ENCODE measurements at places on chromosomes 16 and 17. TPM values are rescaled to one million over a fixed set of nuclear protein-coding genes. Genes with fewer than 3 reads are reported as not detected.

Gene CCL3
- total RNA-seq = not detected

DNA sequence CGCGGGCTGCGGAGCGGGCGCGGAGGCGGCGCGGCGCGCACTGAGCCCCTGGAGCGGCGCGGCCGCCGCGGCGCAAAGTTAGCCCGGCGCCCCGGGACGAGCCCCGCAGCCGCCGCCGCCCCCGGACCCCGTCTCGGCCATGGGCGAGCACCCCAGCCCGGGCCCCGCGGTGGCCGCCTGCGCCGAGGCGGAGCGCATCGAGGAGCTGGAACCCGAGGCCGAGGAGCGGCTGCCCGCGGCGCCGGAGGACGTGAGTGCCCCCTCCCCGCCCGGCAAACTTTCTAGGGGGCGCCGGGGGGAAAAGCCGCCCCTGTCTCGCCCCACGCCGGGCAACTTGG lies 388 bp downstream of the RHBDL3 start:
- no peak overlapping the region for H3K27ac ChIP-seq
- DNase-seq = no peak
- peaks cover 6% of the 10 kb centered on the region for H3K27me3 ChIP-seq
- H3K4me3 ChIP-seq = peak overlapping the region; percentile 85

GRCh38 chr16:85752511-85753420 lies 1.9 kb upstream of the C16orf74 start:
- H3K4me1 ChIP-seq = no peaks in the 10 kb centered on the region
- DNase-seq = peak; percentile 77
- H3K27me3 ChIP-seq = no peaks in the 10 kb centered on the region
- no peak overlapping the region for H3K4me3 ChIP-seq
- no peak overlapping the region for H3K27ac ChIP-seq

DNA sequence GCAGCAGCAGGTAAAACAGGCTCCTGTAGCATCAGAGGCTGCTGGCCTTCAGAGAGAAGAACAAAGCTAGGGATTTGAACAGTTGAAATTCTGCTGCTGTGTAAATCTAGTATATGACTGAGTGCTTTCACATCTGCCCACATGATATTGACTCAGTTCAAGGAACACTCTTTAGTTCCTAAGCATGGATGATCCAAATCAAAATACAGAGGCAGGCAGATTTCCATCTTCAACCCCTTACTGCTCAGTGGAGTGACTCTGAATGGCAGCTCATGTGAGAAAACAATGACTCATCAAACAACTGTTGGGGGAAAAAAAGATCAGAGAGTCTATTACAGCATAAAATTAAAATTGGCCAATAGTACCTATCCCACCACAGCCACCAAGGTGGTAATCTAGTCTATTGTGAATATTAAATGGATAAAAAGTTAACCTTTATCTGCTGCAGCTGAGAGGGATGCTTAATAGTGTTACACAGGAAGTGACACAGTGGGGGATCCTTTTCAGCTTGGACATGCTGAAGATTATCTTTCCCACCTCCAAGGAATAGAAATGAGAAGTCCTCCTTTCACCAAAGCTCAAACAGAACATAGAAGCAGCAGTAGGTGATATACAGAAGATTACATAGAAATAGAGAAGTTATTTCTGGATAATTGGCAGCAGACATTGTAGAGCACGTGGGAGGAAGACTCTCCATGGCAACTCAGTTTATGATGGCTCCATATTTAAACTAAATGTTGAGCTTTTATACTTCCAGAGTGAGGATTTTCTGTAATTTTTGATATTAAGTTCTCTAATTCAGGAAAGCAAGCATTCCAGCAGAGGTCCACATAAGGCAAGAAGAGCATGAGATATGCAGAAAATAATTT lies 239.7 kb upstream of the ERCC4 start:
- no peak for DNase-seq
- no peaks in the 10 kb centered on the region for H3K4me1 ChIP-seq
- no peaks in the 10 kb centered on the region for H3K27me3 ChIP-seq
- no peaks in the 10 kb centered on the region for H3K36me3 ChIP-seq
- no peak overlapping the region for H3K4me3 ChIP-seq

GRCh38 chr16:84058211-84058610 lies 15.6 kb upstream of the SLC38A8 start:
- H3K4me1 ChIP-seq = no peaks in the 10 kb centered on the region
- peaks cover 12% of the 10 kb centered on the region for H3K36me3 ChIP-seq
- H3K27ac ChIP-seq = no peak overlapping the region
- H3K27me3 ChIP-seq = no peaks in the 10 kb centered on the region
- no peak overlapping the region for H3K4me3 ChIP-seq
- no peak for DNase-seq

Gene ARL5C
- total RNA-seq = not detected

DNA sequence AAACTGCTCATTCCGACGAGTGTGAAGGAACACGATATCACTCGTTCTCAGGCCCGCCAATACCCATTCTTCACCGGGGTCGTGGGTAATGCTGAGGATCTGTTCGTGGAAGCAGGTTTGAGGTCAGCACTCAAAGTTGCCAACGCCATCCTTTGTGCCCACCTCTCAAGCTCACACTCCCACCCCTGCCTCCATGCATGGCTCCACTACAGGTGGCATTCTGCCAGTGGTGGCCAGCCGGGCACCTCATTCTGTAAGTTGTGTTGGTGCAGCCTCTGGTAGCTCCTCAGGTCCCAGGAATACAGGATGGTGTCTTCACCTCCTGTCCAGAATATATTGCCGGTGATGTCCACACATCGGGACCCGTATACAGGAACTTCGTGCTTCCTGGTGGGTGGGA lies 10.7 kb downstream of the TLE7 start:
- no peak for DNase-seq
- no peaks in the 10 kb centered on the region for H3K4me1 ChIP-seq
- H3K27me3 ChIP-seq = no peaks in the 10 kb centered on the region
- no peak overlapping the region for H3K27ac ChIP-seq

Gene TBX21
- not detected for total RNA-seq

- H3K27ac ChIP-seq = no peak overlapping the region
- H3K27me3 ChIP-seq = no peaks in the 10 kb centered on the region
- no peak for DNase-seq
- no peaks in the 10 kb centered on the region for H3K36me3 ChIP-seq
These were observed 267.7 kb downstream of the FTO start for GRCh38 chr16:53971616-53972015.

DNA sequence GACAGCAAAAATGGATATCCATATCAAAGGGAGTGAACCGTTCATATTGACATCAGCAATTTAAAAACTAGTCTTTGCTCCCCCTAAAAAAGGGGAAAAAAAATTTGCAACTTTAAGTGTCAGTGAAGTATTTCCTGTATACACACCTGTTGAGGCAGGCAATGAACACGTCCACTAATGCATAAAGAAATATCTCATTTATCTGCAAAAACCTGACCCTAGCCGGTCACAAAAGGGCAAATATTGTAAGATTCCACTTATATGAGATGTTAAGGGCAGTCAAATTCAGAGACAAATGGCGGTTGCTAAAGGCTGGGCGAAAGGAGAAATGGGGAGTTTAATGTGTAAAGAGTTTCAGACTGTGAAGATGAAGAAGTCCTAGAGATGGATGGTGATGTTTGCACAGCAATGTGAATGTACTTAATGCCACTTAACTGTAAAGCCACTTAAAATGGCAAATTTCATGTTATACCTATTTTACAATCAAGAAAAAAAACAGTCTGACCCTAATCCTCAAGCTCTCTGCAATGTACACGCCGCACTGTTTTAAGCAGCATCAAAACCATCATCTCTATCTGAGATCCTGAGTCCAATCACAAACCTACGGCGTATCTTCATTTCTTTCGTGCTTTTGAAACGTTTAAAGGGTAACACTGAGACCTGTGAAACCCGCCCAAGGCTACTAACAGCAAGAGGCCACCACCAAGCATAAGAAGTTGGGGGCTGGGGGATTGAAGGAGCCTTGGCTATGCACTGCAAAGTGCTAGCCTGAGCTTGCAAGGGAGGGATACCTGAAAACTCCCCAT lies 1.1 kb downstream of the PARN start:
- H3K36me3 ChIP-seq = peaks cover 44% of the 10 kb centered on the region
- peak overlapping the region; percentile 95 for H3K4me3 ChIP-seq
- DNase-seq = no peak

DNA sequence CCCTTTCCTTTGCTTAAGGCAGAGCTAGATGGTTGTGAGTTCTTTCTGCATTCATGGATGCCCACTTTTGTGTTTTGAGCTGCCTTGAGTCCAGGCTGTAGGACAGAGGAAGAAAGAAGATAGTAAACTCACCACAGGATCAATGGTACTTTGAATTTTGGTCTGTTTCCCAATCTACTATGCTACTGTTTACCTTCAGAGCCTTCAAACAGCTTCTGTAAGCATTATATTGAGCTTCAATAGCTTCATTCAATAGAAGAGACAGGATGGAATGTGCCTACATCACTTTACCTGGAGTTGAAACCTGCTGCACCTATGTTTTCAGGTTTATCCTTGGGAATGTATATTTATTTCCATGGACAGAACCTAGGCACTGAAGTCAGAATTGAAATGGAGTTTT lies 397.9 kb upstream of the DYNLRB2 start:
- peaks cover 8% of the 10 kb centered on the region for H3K36me3 ChIP-seq
- no peak overlapping the region for H3K4me3 ChIP-seq
- H3K27ac ChIP-seq = no peak overlapping the region
- no peaks in the 10 kb centered on the region for H3K4me1 ChIP-seq
- no peaks in the 10 kb centered on the region for H3K27me3 ChIP-seq
- DNase-seq = no peak

Gene E4F1
- total RNA-seq = 37.6 TPM

DNA sequence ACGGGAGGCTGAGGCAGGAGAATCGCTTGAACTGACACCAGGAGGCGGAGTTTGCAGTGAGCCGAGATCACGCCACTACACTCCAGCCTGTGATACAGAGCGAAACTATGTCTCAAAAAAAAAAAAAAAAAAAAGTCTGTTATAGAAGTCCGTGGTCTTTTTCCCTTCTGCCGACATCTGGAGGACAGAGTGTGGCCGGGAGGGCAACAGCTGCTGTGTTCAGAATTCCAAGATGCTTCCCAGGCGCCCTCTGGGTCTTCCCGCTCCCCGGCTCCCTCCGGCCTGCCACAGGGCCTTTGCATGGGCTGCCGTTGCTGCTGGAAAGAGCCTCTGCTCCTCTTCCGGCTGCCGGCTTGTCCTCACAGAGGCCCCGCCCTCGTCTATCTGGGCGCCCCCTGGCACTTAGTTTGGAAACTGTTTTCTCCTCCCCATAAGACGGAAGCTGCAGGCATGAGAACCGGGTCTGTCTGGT lies 2.4 kb upstream of the CACNA1H start:
- no peaks in the 10 kb centered on the region for H3K4me1 ChIP-seq
- H3K4me3 ChIP-seq = peak overlapping the region; percentile 57
- DNase-seq = peak; percentile 62
- H3K27ac ChIP-seq = no peak overlapping the region
- H3K36me3 ChIP-seq = peaks cover 16% of the 10 kb centered on the region

DNA sequence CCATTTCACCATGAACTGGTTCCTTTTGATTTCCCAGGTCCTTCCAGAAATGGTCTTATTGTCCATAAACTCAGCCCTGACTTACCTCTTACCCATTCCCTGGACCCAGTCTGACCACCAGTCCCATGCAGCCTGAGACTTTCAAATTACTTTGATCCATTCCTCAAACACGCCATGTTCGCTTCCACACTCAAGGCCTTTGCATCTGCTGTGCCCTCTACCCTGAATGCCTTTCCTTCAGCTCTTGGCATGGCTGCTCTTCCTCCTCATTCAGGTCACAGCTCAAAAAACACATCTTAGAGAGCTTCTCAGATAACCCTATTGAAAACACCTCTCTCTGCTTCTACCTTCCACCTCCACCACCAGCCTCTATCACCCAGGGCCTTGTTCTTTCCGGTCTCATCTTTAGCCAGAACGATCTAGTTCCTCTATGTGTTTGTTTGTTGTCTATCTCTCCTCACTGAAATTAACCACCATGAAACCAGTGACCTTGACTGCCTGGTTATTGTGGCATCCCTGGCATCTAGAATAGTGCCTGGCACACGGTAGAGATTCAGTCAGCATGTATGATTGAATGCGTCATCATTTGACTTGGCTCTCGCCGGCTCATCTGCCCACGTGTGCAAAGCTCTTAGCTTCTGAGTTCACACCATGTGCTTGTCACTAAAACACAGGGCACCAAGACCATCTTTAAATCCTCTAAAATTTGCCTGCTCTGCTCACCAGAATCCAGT lies 12.8 kb downstream of the CRYM start:
- no peak overlapping the region for H3K27ac ChIP-seq
- H3K4me3 ChIP-seq = no peak overlapping the region
- no peak for DNase-seq
- no peaks in the 10 kb centered on the region for H3K4me1 ChIP-seq

DNA sequence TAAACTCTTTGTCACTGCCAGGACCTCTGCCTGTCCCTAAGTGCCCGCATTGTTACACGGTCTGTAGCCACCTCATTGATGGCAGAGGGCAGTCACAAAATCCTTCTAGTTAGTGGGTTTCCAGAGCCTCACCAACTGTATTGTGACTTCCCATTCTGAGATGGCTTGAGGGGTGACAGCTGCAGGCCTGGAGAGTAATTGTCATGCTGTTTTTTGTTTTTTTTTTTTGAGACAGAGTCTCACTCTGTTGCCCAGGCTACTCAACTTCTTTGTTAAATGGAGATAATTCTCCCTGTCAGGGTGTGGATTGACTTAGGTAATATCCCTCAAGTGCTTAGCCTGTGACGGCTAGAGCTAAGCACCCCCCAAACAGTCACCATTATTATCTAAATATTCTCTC lies 77.9 kb downstream of the SDR42E1 start:
- no peak overlapping the region for H3K4me3 ChIP-seq
- no peak overlapping the region for H3K27ac ChIP-seq
- no peaks in the 10 kb centered on the region for H3K27me3 ChIP-seq
- H3K36me3 ChIP-seq = no peaks in the 10 kb centered on the region
- H3K4me1 ChIP-seq = no peaks in the 10 kb centered on the region

GRCh38 chr16:3596101-3596861 lies 15.1 kb downstream of the SLX4 start:
- DNase-seq = no peak
- H3K4me3 ChIP-seq = no peak overlapping the region
- H3K27me3 ChIP-seq = no peaks in the 10 kb centered on the region

All from H9 (cell line).